ENCODE measurements at places on chromosomes 7 and 10.
A peak's percentile ranks its signal among the peaks of the same experiment; 100 is the strongest.

- no peak for DNase-seq
- H3K27me3 ChIP-seq: no peaks in the 10 kb centered on the region
- no peaks in the 10 kb centered on the region for H3K36me3 ChIP-seq
- H3K4me3 ChIP-seq: no peak overlapping the region
- no peaks in the 10 kb centered on the region for H3K4me1 ChIP-seq
These were observed 214.2 kb downstream of the ANK3 start for GRCh38 chr10:60175441-60175971.

GRCh38 chr7:73891178-73891885 lies 30.4 kb downstream of the TMEM270 start:
- no peak overlapping the region for H3K27ac ChIP-seq
- peaks cover 5% of the 10 kb centered on the region for H3K4me1 ChIP-seq
- peak; percentile 56 for DNase-seq
- H3K4me3 ChIP-seq: no peak overlapping the region

DNA sequence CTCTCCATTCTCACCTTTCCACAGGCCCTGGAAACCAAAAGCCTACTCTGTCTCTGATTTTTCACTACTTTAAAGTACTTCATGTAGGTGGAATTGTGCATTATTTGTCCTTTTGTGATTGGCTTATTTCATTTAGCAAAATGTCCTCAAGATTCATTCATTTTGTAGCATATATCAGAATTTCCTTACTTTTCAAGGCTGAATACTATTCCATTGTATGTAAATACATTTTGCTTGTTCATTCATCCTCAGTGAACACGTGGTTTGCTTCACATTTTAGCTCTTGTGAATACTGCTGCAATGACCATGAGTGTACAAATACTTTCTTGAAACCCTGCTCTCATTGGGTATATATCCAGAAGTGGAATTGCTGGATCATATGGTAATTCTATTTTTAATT lies 8.8 kb downstream of the C1GALT1 start:
- no peak overlapping the region for H3K27ac ChIP-seq
- H3K4me1 ChIP-seq: peaks cover 17% of the 10 kb centered on the region
- H3K4me3 ChIP-seq: no peak overlapping the region
- no peaks in the 10 kb centered on the region for H3K36me3 ChIP-seq

- DNase-seq: no peak
- H3K27me3 ChIP-seq: no peaks in the 10 kb centered on the region
- no peaks in the 10 kb centered on the region for H3K4me1 ChIP-seq
- H3K4me3 ChIP-seq: no peak overlapping the region
- no peak overlapping the region for H3K27ac ChIP-seq
These were observed 413.9 kb upstream of the AUTS2 start for GRCh38 chr7:69184339-69184738.

GRCh38 chr7:142563470-142563869 lies 185.8 kb upstream of the PRSS1 start:
- H3K27me3 ChIP-seq: no peaks in the 10 kb centered on the region
- H3K27ac ChIP-seq: no peak overlapping the region
- no peak for DNase-seq
- H3K4me1 ChIP-seq: no peaks in the 10 kb centered on the region

DNA sequence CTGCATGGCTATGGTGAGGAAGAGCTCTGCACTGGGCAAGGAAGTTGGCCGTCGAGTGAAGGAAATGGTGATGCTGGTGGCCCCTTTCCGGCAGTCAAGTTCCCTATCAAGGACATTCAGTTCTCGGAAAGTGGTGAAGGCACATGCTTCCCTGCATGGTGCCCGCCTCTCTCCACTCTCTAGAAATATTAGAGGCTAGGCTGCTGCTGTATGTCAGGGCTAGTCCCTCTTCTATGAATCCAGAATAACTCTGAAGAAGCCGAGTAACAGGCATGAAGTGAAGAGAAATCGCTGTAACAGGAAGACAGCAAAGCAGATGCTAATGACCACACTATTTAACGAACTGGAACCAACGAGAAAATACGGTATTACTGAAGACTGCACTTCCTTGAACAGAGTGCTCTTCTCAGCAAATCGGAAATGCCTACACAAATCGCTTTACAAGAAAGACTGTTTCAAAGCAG lies 5.4 kb downstream of the IDI1 start:
- H3K36me3 ChIP-seq: peaks cover 37% of the 10 kb centered on the region
- DNase-seq: no peak
- no peak overlapping the region for H3K27ac ChIP-seq
- peaks cover 4% of the 10 kb centered on the region for H3K4me1 ChIP-seq

DNA sequence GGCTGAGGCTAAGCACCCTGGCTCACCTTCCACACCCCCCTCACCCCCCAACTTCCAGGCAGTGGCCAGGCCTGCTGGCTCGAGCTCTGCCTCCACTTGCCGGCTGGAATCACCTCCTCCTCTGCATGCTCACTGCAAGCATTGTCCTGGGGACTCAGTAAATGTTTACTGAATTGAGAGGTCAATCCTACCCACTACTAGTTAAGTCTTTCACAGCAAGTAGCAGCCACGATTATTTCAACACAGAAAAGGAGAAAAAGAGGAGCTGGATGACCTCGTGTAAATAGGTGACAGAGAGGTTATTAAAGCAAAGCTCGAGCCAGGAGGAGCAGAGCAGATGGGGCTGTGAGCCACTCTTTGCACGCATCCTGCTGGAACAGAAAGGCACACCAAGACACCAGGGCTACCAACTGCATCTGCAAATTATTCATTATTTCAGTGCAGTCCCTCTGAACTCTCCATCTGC lies 32.1 kb downstream of the HIPK2 start:
- H3K4me1 ChIP-seq: peaks cover 25% of the 10 kb centered on the region
- peak overlapping the region; percentile 76 for H3K27ac ChIP-seq
- H3K4me3 ChIP-seq: no peak overlapping the region
- DNase-seq: peak; percentile 34
- H3K36me3 ChIP-seq: no peaks in the 10 kb centered on the region

DNA sequence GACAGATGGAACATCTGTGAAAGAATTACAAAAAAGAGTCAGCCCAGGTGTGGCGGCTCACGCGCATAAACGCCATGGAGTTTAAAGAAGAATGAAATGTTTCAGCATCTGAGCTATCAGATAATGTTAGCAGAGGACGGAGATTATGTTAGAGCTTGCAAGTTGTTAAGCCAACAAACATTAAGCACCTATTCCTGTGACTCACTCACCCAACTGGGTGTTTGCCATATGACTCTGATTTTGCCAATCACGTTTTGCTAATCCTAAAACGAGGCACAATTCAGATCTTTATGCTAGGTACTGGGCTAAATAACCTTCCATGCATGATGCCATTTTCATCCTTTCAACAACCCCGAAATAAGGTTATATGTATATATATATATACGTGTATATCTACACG lies 29.0 kb upstream of the CCNY start:
- H3K4me1 ChIP-seq: peaks cover 4% of the 10 kb centered on the region
- no peaks in the 10 kb centered on the region for H3K36me3 ChIP-seq
- H3K27me3 ChIP-seq: no peaks in the 10 kb centered on the region
- no peak overlapping the region for H3K4me3 ChIP-seq

- DNase-seq: peak; percentile 59
- peaks cover 3% of the 10 kb centered on the region for H3K4me1 ChIP-seq
- H3K27me3 ChIP-seq: no peaks in the 10 kb centered on the region
- no peaks in the 10 kb centered on the region for H3K36me3 ChIP-seq
- H3K4me3 ChIP-seq: no peak overlapping the region
These were observed 86.2 kb upstream of the DYNC1I1 start for GRCh38 chr7:95686109-95686508.

DNA sequence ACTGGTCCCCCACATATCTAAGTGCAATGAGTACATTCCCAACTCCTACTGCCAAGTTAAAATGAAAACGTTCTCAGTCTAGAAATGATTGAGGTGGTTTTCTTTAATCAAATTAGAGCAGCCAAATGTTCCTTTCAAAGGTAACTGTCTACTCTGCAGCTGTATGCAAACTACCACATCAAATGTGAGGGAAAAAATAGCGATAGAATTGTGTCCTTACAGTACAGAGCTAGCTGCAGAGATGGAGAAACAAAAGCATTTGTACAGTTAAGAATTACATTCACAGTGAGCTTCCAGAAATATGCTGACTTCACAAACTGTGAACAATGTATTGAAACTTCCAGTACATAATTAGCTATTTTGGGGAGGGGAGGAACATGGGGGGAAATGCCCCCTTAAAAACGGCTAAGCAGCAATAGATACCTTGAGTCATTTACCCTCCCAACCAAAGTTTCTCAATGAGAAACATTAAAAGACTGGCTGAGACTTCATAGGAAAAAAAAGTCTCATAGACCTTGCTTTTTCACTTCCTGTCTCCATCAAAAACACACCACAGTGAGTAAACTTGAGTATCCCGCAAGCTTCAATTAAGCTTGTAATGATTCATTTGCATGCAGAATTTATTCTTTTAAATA lies 22.9 kb downstream of the CDK6 start:
- no peak overlapping the region for H3K27ac ChIP-seq
- no peaks in the 10 kb centered on the region for H3K27me3 ChIP-seq
- no peak overlapping the region for H3K4me3 ChIP-seq
- H3K36me3 ChIP-seq: no peaks in the 10 kb centered on the region
- H3K4me1 ChIP-seq: no peaks in the 10 kb centered on the region
